ENCODE measurements at places on chromosomes 5 and 9.

DNA sequence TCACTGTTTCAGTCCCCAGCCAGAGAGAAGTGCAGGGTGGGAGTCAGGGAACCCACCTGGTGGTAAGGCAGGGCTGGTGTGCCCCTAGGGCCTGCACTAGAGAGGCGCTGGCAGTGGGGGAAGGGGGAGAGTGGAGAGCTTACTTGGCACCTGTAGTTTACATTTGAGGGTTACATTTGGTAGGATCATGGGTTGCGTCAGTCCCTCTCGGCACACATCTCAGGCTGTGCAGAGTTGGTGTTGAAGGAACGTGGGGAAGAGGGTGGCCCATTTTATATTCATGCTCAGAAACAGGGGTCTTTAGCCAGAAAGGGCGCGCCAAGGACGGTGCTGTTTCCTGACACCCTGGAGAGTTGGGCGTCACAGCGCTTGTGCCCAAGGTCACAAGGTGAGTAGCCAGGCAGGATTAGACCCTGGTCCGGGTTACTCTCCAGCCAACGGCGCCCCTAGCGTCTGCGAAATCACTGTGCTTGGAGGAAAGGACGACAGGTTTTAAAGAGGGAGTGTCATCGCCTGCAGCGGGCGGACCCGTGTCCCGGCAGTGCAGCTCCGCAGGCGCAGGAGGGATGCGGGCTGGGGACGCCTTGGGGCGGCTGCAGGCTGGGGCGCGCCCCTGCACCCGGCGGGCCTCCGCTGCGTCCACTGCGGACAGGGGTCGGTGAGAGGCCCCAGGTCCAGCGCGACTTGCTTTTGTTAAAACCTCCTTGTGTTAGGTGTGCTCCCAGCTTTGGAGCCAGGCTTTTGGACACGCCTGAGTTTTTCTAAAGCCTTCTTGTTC lies 272.6 kb downstream of the FANCC start:
- no peak overlapping the region for H3K27ac ChIP-seq
- H3K4me1 ChIP-seq, result peaks cover 46% of the 10 kb centered on the region
- peak; percentile 62 for DNase-seq
- H3K36me3 ChIP-seq, result no peaks in the 10 kb centered on the region

- no peaks in the 10 kb centered on the region for H3K36me3 ChIP-seq
- H3K4me1 ChIP-seq, result peaks cover 16% of the 10 kb centered on the region
- no peak for DNase-seq
- no peak overlapping the region for H3K4me3 ChIP-seq
- H3K27ac ChIP-seq, result no peak overlapping the region
Measured at GRCh38 chr5:113093558-113093957, 117.0 kb downstream of the DCP2 start.

DNA sequence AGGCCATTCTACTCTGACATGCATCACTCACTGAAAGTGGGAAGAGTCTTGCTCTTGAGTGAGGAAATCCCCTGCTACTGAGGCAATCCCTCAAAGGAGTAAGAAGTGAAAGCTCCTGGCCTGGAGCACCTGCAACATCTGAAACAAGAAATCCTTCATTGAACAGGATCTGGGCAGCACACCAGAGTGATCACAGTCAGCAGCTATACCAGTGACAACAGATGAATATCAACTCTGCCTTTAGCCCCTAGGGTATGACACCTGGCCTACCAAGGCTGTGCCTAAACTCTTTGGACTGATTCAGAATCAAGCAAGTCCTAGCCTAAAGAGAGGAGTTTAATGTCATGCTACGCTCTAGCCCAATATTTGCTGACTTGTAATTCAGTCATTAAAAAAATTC lies 156.2 kb upstream of the CCDC152 start:
- H3K4me1 ChIP-seq, result no peaks in the 10 kb centered on the region
- no peak overlapping the region for H3K4me3 ChIP-seq
- H3K27ac ChIP-seq, result no peak overlapping the region
- H3K27me3 ChIP-seq, result no peaks in the 10 kb centered on the region
- DNase-seq, result no peak

DNA sequence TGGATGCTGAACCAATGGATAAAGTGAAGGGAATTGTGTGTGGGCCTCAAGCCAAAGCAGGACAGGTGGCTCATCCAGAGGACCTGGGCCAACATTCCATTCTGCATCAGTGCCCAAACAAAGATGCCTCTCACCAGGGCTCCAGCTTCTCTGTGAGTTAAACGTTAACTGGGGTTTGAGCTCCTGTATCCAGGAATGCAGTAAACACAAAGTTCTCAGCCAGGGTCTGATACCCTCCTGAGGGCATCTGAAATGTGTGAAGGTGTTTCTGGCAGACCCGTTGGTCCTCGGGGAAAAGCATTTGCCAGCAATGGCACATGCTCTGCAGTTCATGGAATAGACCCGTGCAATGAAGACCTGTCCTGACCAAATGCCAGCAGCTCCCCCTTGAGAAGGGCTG lies 33.9 kb upstream of the AOPEP start:
- DNase-seq, result no peak
- no peaks in the 10 kb centered on the region for H3K27me3 ChIP-seq
- no peak overlapping the region for H3K27ac ChIP-seq
- no peaks in the 10 kb centered on the region for H3K36me3 ChIP-seq
- peaks cover 8% of the 10 kb centered on the region for H3K4me1 ChIP-seq
- H3K4me3 ChIP-seq, result no peak overlapping the region

GRCh38 chr5:9148242-9148641 lies 397.6 kb downstream of the SEMA5A start:
- DNase-seq, result no peak
- no peaks in the 10 kb centered on the region for H3K27me3 ChIP-seq
- no peak overlapping the region for H3K4me3 ChIP-seq
- H3K4me1 ChIP-seq, result no peaks in the 10 kb centered on the region
- no peak overlapping the region for H3K27ac ChIP-seq

GRCh38 chr5:149257889-149258705 lies 13.6 kb upstream of the AFAP1L1 start:
- no peak for DNase-seq
- no peak overlapping the region for H3K27ac ChIP-seq
- H3K36me3 ChIP-seq, result no peaks in the 10 kb centered on the region
- H3K4me1 ChIP-seq, result no peaks in the 10 kb centered on the region

- no peak overlapping the region for H3K27ac ChIP-seq
- no peak overlapping the region for H3K4me3 ChIP-seq
- H3K36me3 ChIP-seq, result no peaks in the 10 kb centered on the region
- H3K4me1 ChIP-seq, result no peaks in the 10 kb centered on the region
Measured at GRCh38 chr9:99415606-99416005, 193.5 kb downstream of the SEC61B start.

DNA sequence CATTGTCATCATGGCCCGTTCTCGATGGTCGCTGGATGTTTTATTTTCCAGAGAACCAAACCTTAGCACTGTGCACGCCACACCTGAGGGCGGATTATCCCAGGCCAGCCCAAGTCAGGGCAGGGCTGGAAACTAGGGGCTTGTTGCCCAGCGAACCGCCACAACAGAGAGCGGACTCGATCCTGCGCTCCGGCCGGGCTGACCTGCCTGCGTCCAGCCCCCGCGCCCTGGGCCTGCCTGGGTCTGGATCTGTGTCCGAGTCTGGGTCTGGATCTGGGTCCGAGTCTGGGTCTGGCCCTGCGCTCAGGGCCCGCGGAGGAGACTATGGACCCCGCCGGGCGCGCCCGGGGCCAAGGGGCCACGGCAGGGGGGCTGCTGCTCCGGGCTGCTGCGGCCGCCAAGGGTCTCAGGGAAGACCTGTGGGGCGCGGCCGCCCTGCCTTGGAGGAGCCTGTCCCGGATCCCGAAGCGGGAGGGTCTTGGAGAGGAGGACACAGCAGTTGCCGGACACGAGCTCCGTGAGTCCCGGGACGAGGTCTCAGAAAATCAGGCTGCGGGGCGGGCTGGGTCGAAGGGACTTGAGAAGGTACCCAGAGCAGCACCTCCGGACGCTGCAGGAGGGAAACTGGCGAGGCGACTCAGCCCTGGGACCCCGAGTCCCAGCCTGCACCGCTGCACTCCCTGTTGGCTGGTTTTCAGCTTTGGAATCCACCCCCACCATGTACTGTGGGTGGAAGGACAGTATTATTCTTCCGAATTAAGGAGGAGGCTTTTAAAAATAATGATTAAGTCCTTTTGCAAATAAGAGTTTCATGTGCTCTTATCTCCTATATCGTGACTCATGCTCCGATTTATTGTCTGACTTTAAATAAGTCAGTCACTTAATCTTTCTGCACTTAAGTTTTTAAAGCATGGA lies at the start of gene ANKDD1B:
Gene ANKDD1B (plus strand): TSS at position 143 of the 915 bp plus-strand sequence. CDS start 182 bp downstream, at position 325.
- no peaks in the 10 kb centered on the region for H3K36me3 ChIP-seq
- peaks cover 18% of the 10 kb centered on the region for H3K4me1 ChIP-seq
- DNase-seq, result peak; percentile 41
- peak within 1 kb of the TSS; percentile 85 for H3K27ac ChIP-seq
- peak within 1 kb of the TSS; percentile 79 for H3K4me3 ChIP-seq

GRCh38 chr9:77987880-77988525 lies 43.6 kb downstream of the GNAQ start:
- peaks cover 4% of the 10 kb centered on the region for H3K36me3 ChIP-seq
- no peaks in the 10 kb centered on the region for H3K27me3 ChIP-seq
- DNase-seq, result no peak
- H3K4me1 ChIP-seq, result peaks cover 30% of the 10 kb centered on the region
- no peak overlapping the region for H3K4me3 ChIP-seq

GRCh38 chr5:140674629-140675028 lies 1.3 kb upstream of the DND1 start:
- H3K4me3 ChIP-seq, result no peak overlapping the region
- H3K36me3 ChIP-seq, result peaks cover 17% of the 10 kb centered on the region
- no peak for DNase-seq
- no peaks in the 10 kb centered on the region for H3K4me1 ChIP-seq
- H3K27ac ChIP-seq, result no peak overlapping the region

Data from neural crest cell (in vitro differentiated cells).